ENCODE measurements at places on chromosomes 2 and 18. TPM values are rescaled to one million over a fixed set of nuclear protein-coding genes. Genes with fewer than 3 reads are reported as not detected.

DNA sequence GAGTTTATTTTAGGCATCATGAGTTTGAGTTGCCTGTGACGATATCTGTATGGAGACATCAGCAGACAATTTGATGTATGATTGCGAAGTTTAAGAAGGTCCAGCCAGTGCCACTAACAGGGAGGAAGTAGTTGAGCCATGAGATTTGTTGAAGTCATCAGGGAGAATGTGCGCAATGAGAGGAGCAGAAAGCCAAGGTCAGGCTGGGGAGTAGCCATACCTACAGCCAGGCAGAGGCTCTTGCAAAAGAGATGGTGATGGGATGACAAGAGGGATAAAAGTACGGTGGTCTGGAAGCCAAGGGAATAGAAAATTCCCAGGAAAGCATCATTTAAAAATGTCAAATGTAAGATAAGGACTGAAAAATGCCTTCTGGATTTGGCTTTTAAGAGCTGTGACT is 51.2 kb downstream of the LIMS1 start:
- H3K36me3 ChIP-seq, result no peaks in the 10 kb centered on the region
- no peaks in the 10 kb centered on the region for H3K27me3 ChIP-seq
- no peak overlapping the region for H3K27ac ChIP-seq
- no peak overlapping the region for H3K4me3 ChIP-seq
- no peak for DNase-seq
- H3K4me1 ChIP-seq, result peaks cover 29% of the 10 kb centered on the region

GRCh38 chr18:56787390-56787789 is 136.2 kb downstream of the WDR7 start:
- H3K4me1 ChIP-seq, result no peaks in the 10 kb centered on the region
- no peak overlapping the region for H3K4me3 ChIP-seq
- no peak overlapping the region for H3K27ac ChIP-seq
- H3K27me3 ChIP-seq, result no peaks in the 10 kb centered on the region
- DNase-seq, result no peak
- H3K36me3 ChIP-seq, result 0 out of 2 replicates have a peak, but pooled peaks cover 2% of the 10 kb centered on the region

GRCh38 chr2:48309900-48310299 is 220.1 kb upstream of the STON1 start:
- no peaks in the 10 kb centered on the region for H3K4me1 ChIP-seq
- H3K27me3 ChIP-seq, result no peaks in the 10 kb centered on the region
- H3K27ac ChIP-seq, result no peak overlapping the region
- H3K4me3 ChIP-seq, result no peak overlapping the region
- no peaks in the 10 kb centered on the region for H3K36me3 ChIP-seq

DNA sequence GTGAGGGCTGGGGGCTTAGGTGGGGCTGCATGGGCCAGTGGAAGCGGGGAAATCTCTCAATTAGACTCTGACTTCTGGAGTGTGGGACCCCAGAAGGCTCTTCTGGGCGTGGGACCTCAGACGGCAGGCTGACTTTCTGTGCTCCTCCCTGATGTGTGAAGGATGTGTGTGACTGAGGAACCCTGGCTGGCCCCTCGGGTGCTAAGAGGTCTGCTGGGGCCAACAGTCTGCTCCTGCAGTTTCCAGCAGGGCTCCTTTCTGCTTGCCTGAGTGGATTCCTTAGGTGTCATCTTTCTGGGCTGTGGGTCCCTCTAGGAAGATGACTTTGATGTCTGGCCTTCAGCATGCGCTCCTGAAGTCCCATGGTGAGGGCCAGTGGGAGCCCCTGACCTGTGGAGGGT is 167.5 kb downstream of the DYSF start:
- no peaks in the 10 kb centered on the region for H3K27me3 ChIP-seq
- peaks cover 2% of the 10 kb centered on the region for H3K4me1 ChIP-seq
- DNase-seq, result no peak
- H3K27ac ChIP-seq, result no peak overlapping the region
- no peak overlapping the region for H3K4me3 ChIP-seq

- H3K27me3 ChIP-seq, result no peaks in the 10 kb centered on the region
- H3K27ac ChIP-seq, result peak overlapping the region; percentile 82
- H3K4me3 ChIP-seq, result peak overlapping the region; percentile 63
- H3K36me3 ChIP-seq, result no peaks in the 10 kb centered on the region
Measured at GRCh38 chr2:168346725-168347477, 99.5 kb upstream of the STK39 start.

DNA sequence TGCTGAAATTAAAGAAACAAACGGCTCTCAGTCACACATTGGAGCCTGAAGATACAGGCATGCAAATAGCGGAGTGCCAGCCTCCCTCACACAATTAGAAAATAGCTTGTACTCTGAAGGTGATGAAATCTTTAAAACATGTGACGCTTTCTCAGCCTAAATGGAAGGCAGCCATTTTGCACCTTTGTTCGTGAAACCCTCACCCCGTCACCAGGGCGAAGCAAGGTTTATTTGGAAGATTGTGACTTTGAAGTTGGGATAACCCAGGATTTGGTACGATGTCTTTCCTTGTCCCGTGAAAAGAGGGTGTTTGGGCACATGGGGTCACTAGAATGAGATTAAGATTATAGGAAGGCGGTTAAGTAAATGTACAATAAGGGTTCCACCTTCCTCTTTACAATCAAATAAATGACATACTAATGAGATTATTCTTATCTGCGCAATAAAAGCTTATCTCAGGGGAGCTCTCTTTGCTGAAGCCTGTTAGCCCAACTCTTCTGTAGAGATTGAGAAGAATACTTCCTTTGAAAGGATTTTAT is 4.2 kb downstream of the SH3BP4 start:
- H3K4me3 ChIP-seq, result no peak overlapping the region
- peaks cover 50% of the 10 kb centered on the region for H3K4me1 ChIP-seq

GRCh38 chr2:897091-897490 is 53.6 kb upstream of the SNTG2 start:
- no peaks in the 10 kb centered on the region for H3K4me1 ChIP-seq
- H3K36me3 ChIP-seq, result no peaks in the 10 kb centered on the region
- H3K27me3 ChIP-seq, result no peaks in the 10 kb centered on the region
- no peak for DNase-seq

DNA sequence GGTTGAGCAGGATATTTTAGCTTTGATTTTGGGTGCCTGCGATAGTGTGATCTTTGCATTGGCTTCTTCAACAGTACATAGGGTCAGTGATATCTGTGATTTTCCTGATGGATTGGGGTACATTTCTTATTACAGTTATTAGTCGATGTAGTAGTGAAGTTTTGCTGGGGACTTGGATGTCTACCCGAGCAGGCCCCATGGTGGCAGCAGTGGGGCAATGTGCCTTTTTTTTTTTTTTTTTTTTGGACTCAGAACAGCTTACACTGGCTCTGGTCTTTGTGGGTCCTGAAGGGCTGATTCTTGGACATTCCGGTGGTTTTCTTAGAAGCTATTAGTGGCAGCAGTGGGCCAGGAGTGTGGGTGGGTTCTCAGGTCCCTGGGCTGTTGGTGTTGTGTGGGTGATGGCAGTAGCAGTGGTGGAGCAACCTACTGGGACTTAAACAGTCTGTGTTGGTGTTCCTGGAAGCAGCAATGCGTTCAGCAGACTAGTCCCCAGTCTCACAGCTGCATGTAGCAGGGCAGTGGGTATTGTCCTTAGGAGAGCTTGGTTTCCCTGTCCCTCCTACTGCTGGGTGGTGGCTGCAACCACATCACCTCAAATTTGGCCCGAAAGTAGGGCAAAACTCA is 53.7 kb upstream of the SLC4A10 start:
- H3K27ac ChIP-seq, result no peak overlapping the region
- no peak overlapping the region for H3K4me3 ChIP-seq
- no peaks in the 10 kb centered on the region for H3K27me3 ChIP-seq
- no peaks in the 10 kb centered on the region for H3K36me3 ChIP-seq

DNA sequence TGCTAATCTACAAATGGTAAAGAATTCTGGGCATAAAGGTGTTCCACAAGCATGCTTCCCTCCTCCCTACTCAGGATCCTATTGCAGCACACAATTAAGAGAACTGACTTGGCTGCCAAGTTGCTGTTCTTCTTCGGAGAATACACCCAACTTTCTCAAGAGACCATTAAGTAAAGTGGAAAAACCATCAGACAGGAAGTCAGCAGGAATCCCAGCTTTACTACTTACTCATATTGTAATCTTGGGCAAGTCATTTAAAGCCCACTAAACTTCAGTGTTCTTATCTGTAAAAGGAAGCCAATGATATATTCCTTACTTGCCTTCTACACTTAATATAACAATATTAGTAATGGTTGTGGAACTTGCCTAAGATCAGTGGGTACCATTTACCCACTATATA is 37.8 kb downstream of the PSTPIP2 start:
- peaks cover 13% of the 10 kb centered on the region for H3K4me1 ChIP-seq
- no peaks in the 10 kb centered on the region for H3K27me3 ChIP-seq
- H3K36me3 ChIP-seq, result peaks cover 8% of the 10 kb centered on the region
- DNase-seq, result no peak
- H3K27ac ChIP-seq, result no peak overlapping the region

- H3K36me3 ChIP-seq, result no peaks in the 10 kb centered on the region
- DNase-seq, result no peak
- peaks cover 62% of the 10 kb centered on the region for H3K27me3 ChIP-seq
- no peak overlapping the region for H3K27ac ChIP-seq
- H3K4me1 ChIP-seq, result no peaks in the 10 kb centered on the region
Measured at GRCh38 chr18:79615091-79615490, 64.5 kb upstream of the CTDP1 start.

Gene TSPYL6
- not detected for polyA plus RNA-seq

Gene COLEC12
- 28.1 TPM for polyA plus RNA-seq

Gene RAB6C
- 0.02 TPM for polyA plus RNA-seq

Gene PLEKHH2
- polyA plus RNA-seq, result 3.1 TPM

Data from SK-N-SH (cell line).